ENCODE measurements at places on chromosomes 13 and 19.
A peak's percentile ranks its signal among the peaks of the same experiment; 100 is the strongest.

GRCh38 chr13:111181977-111182376, 66.9 kb downstream of the ARHGEF7 start:
- DNase-seq: no peak

DNA sequence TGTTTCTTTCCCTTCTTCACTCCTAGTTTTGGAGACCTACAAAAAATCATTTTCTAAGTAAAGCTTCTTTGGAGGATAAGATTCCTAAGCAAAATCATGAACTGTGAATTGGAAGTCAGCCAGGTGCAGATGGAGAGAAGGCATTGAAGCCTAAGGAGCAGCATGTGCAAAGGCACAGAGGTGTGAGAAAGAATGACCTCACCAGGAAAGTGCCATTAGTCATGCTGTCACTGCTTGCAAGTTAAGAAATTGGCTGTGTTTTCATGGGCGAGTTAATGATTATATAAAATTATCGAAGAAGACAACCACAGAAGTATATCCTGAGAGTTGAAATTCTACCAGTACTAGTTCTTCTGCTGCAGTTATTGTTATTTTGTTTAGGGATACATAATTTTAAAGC, 80.3 kb upstream of the KLHL1 start:
- DNase-seq: no peak

GRCh38 chr13:109919715-109920375, 133.5 kb upstream of the IRS2 start:
- DNase-seq: no peak

DNA sequence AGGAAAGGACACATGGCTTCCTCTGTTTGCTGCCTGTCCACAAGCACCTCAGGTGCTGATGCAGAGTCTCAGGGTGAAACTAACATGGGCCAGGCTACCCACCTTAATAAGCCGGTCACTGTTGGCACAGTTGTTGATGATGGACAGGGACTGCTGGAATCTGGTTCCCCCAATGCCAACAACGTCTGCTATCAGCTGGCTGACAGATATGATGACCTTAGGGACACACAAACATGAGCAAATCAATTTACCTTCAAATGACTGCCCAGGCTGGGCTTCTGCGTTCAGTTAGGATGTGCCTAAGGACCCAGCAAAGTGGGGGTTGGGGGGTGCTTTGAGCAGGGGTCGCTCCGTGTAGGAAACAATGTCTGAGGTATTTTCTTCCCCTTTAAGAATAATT, 77.1 kb upstream of the SLC15A1 start:
- DNase-seq: no peak

DNA sequence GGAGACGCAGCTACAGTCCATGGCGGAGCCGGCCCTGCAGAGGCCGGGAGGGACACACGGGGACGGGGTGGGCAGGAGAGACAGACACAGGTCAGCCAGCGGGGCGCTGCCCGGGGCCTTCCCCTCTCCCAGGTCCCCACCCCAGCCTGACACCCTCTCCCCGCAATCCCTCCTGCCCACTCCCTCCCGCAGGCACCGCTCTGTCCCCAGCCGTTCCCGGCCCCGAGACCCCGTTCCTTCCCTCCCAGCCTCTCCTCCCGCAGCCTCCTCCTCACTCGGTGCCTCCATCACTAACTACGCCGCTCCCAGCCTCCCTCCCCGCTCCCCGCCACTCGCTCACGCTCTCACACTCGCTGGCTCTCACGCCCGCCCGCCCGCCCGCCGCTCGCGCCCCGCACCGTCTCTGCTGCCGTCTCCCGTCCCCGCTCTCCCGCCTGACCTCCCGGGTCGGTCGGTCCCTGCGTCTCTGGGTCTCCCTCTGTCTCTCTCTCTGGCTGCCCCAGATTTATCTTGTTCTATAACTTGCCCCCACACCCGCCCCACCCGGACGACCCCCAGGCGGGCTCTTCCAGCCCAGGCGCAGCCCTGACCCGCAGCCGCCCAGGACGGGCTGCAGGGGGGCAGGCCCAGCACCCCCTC, 15.2 kb downstream of the ERFL start:
- DNase-seq: no peak

- DNase-seq: no peak
These were observed 6.9 kb upstream of the MLLT1 start for GRCh38 chr19:6286676-6287075.

DNA sequence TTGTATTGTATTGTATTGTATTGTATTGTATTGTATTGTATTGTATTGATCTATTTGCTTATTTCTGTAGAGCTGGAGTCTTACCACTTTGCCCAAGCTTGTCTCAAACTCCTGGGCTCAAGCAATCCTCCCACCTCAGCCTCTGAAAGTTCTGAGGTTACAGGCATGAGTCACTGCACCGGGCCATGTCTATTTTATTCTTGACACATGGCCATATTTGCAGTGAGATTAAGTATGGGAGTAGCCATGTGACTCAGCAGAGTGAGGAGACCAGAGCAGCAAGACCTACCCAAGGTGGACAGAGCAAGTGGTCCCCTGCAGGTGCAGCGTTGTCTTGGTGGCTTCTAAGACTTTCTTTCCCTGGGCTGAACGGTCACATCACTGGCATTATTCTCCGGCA, 49.1 kb upstream of the UBAC2 start:
- DNase-seq: peak; percentile 55
